ENCODE measurements at places on chromosomes 5 and 9.

DNA sequence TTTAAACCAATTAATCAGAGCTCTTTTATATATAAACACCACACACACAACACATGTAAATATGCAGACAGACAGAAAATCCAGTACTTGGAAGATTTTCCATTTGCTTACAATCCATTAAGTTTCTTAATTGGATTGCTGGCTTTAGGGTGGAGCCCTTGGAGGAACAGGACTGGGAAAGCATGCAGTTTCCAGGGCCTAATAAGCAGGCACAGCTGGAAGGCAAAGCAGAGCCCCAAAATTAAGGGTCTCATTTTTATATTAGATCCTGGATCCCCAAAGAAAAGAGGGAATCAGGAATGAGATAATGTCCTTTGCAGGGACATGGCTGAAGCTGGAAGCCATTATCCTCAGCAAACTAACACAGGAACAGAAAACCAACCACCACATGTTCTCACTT lies 13.1 kb upstream of the SMC2 start:
- no peak for DNase-seq

DNA sequence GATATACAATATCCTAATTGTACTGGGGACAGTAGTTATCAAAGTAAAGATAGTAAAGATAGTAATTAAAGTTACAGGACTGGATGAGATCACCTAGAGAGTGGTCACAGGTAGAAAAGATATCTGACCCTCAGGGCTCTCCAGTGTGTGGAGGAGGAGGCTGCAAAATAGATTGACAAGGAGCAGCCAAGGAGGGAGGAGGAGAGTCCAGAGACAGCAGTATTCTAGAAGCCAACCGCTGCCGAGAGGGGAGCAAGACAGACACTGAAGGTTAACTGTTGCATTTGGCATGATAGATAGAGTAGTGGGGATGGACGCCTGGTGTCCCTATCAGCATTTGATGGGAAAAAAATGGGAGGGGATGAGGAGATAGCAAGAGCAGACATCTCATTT lies 17.0 kb upstream of the F2RL1 start:
- no peak for DNase-seq

DNA sequence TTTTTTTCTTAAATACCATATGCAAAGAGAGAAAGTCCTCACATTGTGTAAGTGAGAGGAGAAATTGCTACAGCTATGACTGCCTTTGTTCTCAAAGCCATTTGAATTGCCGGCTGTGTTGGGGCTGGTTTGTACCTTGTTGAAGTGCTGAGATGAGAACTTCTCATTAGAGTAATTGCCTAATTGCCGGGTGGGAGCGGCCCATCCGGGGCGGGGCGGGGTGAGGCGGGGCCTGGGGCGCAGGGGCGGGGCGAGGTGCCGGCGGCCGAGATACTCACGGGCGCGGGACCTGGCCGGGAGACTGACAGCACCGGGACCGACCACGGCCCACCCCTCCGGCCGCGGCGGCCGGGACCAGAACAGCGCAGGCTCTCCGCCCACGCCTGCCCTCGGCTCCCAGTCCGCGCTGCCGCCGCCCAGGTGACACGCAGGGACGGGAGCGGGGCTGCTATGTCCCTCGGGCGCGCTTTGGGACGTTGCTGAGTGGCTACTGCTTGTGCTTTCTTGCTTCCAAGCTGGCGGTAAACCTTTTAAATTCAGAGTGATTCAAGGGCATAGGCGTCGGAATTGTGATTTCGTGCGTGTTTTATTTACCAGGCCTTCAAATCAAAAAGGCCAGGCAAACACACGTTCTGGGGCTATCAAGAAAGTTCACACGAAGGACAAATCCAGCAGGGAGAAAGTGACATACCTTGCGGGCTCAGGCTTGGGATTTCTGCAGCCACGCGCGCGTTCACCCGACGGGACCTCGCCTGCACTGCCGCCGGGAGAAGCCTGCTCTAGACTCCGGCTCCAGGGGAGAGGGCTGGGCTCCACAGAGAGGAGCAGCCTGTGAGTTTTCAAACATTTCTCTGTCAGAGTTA lies 269.1 kb downstream of the FANCC start:
- DNase-seq, result peak; percentile 65

GRCh38 chr9:114954956-114955582 lies 24.7 kb upstream of the TNFSF8 start:
- no peak for DNase-seq

- DNase-seq, result no peak
These were observed 937.2 kb upstream of the DMAC1 start for GRCh38 chr9:8736805-8737204.

DNA sequence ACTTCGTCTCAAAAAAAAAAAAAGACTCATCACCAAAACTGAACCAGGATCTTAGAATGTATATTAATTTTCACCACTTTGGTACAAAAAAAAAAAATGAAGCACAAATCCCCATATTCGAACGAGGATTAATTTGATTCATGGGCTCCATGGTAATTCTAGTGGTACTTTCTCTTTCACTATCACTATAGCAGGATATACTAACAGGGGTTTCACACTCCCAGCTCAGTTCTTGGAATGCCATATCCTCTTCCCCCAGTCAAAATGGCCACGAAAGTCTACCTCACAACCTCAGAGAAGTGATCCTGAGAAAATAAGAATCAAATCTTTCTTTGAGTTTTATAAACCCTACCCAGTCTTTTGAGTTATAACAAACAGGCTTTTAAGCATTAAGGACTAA lies 235.7 kb downstream of the FBXL17 start:
- no peak for DNase-seq

DNA sequence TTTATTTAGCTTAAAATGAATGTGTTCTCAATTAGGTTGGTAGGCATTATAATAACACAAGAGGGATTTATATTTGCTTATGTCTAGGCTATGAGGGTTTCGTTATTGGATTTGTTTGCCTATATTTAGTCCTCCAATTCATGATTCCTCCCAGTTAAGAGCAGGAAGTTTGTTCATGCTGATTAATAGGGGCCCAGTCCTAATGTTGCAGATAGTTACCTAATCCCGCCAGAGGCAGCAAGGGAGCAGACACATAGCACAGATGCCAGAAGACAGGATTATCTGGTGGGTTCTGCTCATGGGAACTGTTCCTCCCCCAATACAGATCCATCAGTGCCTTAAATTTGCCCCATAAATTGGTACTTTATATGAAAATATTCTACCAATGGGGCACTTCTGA lies 100.8 kb upstream of the TLE4 start:
- DNase-seq, result no peak

GRCh38 chr5:88824892-88825583 lies 57.9 kb downstream of the MEF2C start:
- peak; percentile 74 for DNase-seq

DNA sequence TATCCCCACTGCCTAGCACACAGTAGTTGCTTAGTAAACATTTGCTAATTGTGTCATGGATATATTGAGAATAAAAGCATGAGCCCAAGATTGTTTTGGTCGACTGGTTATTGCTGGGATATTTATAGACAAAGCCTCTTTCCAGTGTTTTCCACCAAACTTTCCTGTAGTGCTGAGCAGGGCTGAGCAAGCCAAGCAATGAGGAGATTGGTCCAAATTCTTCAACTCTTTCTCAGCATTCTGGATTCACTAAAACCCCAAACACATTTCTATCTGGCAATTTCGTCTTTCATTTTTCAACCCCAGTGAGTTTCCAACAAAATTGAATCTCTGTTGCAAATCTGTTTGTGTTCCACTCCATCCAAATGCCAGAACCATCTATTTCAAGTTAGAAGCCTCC lies 31.9 kb upstream of the TARS1 start:
- peak; percentile 54 for DNase-seq

DNA sequence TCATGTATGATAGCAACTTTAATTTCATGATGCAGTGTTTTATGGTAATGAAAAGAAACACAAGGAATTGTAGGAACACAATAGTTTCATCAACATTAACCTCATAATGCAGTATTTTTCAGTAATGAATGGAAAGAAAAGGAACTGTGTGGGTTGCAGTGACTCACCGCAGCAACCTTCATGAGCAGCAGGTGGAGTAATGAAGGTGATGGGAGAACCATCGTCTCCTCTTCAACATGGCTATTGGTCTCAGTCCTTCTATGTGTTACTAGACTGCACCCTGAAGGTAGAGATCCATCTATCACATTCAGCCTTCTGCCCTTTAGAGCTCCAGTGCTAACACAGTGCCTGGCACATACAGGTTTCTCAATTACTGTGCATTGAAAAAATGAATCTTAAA lies 58.0 kb downstream of the TMEM215 start:
- DNase-seq, result no peak

DNA sequence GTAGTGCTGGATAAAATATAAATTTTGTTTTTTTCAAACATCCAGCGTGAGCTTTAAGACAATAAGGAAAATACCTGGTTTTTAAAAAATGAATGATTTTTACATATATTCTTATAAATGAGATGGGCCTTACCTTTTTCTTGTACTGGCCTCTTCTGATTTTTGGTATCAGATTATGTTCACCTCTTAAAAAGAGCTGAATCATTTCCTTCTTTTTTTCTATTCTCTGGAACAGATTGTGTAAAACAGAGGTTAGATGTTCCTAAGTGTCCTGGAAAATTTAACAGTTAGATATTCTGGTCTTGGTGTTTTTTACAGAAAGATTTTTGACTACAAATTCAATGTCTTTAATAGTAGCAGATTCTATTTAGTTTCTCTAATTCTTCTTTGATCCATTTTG lies 74.6 kb downstream of the NDUFAF2 start:
- no peak for DNase-seq

DNA sequence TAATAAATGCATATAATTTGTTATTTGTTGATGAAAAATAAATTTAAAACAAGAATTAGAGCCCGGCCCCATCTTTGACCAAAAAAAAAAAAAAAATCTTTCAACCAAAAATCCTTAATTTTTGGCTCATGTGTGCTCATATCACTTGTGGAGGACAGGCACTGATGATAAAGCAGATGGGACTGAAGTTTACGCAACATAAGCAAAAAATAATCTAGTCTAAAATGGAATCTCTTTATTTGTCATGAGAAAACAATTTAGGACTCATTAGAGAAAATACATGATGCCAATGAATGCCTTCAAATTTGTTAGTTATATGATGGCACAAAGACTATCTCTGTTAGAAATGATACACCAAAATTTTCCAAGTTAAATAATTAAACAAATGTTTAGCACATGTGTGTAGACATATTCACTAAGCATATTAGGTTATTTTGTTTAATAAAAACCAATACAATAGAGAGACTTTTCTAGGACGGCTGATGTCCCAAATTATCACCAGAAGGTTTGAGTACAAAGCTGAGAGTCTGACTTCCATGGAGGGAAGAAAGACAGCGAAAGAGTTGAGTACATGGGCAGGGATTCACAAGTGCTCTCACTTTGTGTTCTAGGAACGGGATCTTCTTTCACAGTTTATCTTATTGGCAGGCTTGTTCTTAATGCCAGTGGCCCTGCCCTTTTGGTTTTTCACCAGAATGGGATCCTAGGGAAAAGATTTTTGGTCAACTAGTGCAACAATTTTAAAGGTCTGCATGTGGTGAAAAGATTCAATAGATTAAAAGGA lies 621.4 kb downstream of the RAB3C start:
- peak; percentile 35 for DNase-seq

GRCh38 chr5:141328231-141328630 lies 2.1 kb upstream of the PCDHGA1 start:
- no peak for DNase-seq

- DNase-seq, result no peak
These were observed 14.4 kb upstream of the ORM1 start for GRCh38 chr9:114308361-114308950.

DNA sequence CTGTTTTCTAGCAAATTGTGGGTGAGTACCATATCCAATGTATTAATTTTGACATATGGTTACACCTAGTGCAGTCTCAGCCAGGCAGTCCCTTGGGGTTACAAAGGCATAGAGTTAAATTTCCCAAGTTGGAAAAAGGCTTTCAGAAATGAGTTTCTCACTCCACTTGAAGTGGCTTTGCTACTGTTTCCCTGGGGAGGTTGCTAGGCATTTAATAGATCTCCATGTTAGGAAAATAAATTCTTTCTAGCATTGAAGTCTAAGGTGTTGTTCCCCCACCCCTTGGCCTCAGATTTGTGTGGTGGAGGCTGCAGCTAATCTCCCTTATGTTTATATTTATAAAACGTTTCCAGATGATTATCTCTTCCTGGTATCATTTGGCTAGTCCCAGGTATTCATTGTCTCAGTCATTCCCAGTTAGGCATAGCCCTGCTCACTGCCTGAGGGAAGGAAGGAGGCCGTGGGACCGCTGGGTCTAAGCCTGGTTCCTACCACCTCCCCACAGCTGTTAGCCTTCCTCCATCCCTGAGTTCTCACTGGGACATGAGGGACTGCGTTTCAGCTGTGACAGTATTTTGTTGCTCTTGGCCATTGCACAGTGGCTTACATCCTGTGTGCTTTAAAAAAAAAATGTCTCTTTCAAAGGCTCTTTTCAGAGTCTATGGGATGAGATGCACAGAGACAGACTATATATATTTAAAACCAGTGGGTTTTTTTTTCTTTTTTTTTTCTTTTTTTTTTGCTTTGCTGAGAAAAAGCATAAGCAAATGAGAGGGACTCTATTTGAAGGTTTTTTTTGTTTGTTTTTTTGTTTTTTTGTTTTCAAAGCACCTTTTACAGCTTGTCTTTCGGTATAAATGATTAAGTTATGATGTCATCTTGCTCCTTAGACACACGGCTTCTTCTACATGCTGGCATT lies 121.5 kb downstream of the MAST4 start:
- no peak for DNase-seq

- DNase-seq, result peak; percentile 19
These were observed 7.6 kb upstream of the ALDH1A1 start for GRCh38 chr9:72960446-72960845.

- DNase-seq, result peak; percentile 90
These were observed 42.1 kb downstream of the OTULIN start for GRCh38 chr5:14706615-14707021.

- peak; percentile 11 for DNase-seq
These were observed 126.1 kb downstream of the NPR3 start for GRCh38 chr5:32837211-32837610.

DNA sequence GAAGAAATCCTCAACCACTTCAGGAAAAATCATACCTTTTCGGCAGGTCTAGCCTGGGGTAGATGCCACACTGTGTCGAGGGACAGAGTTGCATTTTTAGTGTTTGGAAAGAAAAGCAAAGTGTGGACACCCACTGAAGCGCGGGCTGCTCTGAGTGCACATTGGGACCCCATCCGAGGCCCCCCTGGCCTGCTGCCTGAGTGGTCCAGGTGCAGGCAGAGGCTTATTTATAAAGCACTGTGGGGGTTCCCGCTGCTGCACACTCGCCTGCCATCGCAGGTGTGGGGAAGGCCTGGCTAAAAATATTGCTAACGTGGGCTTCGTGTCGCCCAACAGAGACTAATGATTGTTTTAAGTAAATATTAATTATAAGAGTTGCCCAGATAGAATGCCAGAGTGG lies 119.4 kb downstream of the CRB2 start:
- DNase-seq, result no peak

DNA sequence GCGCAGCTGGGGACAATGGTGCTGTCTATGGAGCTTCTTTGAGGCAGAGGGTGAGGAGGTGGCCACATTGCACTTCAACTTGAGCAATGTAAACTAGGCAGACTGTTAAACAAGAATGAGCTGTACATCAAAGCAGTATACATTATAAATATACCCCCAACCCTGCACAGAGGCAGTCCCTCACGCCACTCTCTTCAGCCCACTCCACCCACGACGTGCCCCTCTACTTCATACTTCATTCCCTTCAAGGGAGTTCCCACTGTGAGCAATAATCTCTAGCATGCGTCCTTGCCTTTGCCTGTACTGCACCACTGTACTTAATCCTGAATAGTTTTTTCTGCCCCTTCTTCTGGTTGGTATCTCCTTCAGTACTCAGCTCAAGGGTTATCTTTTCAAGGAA lies 14.4 kb downstream of the TRPM3 start:
- DNase-seq, result no peak

Data from EH (cell line).